T-helper 1 cell (primary cell): ENCODE measurements at places on chromosomes 5 and 9.
A peak's percentile ranks its signal among the peaks of the same experiment; 100 is the strongest.

DNA sequence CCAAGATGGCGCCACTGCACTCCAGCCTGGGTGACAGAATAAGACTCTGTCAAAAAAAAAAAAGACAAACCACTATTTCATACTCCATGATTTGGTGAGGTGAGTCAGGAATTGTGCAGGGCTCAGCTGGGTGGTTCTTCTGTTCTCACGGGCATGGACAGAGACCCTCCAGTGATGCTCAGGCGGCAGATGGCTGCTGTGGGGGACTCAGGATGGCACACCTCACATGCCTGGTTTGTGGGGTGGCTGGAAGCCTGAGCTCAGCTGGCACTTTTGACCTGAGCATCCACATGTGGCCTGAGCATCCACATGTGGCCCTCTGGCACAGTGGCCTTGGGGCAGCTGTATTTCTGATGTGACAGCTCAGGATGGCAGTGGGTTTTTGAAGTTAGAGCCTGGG lies 217.2 kb downstream of the IRX2 start:
- DNase-seq, result no peak

- DNase-seq, result no peak
Observed at GRCh38 chr5:93272108-93272507, 308.9 kb downstream of the NR2F1-AS1 start.

DNA sequence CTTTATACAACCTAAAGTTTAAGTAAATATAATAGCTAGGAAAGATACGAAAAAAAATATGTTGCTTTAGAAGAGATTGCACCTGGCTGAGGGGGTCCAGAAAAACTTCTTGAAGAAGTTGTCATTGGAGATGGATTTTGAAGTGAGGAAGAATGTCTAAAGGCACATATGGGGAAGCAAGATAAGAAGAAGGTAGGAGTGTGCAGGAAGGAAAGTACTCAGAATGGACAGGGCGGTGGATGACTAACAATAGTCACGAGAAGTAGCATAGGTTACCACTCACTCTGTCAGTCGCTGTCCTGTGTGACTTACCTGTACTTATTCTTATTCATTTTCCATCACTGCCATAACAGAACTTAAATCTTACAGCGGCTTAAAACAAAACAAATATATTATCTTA lies 251.6 kb downstream of the GRIA1 start:
- DNase-seq, result no peak

DNA sequence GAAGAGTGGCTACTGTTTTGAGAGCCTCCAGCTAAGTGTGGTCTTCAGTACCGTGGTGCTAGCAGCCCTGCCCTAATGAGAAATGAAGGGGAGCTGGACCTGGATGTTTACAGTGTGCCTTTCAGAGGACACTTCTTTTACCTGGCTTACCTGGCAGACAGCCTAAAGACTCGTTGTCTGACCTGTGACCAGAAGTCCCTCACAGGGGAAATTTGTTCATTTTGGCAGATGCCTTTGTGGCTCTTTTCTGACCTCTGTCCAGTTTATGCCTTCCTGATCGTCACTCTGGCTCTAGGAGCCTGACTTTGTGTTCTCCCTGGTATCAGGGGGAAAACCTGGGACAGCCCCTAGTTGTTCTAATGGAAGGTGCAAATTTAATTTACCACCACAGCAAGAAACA lies 475.1 kb downstream of the DMRTA1 start:
- DNase-seq, result no peak

DNA sequence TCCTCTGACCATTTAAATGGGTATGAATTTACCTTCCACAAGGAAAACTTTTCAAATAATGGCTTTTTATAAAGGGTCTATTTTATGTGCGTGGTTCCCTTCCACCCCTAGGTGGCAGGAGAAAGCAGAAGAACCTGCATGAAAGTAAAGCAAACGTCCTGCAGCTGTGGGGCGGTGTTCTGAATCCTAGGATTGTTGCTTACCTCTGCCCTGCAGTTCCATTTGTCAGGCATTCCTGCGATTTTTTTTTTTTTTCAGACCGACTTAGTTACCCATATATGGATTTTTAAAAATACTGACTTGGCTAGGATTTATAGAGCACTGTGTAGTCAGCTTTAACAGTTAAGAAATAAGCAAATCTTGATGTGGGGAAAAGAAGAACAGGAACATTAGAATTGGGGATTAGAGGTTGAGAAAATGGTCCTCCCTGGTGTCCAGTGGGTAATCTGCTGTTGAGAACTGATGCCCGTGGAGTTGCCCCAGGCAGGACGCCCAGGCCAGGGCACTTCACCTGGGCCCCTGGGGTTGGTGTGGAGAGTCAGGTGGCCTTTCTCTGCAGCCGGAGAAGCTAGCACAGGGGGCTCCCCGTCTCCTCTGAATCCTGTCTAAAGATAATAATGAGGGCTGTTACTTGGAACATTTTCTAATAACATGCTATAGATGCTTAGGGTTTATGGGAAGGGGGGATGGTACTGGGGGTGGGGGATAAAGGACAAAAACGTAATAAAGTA lies 30.4 kb upstream of the LTC4S start:
- DNase-seq, result peak; percentile 25

DNA sequence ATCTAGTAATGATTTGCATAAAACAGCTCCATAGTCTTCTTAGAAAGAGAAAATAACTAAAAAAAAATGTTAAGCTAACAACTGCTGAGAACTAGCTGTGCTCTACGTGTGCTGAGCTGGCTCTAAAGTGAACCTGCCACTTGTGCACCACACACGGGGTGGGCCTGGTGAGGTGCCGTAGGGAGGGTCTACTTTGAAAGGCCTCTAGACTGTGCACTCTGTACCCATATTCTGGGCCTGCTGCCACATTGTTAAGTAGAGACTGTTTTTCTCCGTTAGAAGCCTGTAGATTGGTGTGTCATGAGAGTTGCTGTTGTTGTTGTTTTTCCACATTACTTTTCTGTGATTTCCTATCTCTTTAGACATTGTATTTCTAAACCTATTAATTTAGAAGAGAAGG lies 93.9 kb downstream of the CD180 start:
- no peak for DNase-seq

DNA sequence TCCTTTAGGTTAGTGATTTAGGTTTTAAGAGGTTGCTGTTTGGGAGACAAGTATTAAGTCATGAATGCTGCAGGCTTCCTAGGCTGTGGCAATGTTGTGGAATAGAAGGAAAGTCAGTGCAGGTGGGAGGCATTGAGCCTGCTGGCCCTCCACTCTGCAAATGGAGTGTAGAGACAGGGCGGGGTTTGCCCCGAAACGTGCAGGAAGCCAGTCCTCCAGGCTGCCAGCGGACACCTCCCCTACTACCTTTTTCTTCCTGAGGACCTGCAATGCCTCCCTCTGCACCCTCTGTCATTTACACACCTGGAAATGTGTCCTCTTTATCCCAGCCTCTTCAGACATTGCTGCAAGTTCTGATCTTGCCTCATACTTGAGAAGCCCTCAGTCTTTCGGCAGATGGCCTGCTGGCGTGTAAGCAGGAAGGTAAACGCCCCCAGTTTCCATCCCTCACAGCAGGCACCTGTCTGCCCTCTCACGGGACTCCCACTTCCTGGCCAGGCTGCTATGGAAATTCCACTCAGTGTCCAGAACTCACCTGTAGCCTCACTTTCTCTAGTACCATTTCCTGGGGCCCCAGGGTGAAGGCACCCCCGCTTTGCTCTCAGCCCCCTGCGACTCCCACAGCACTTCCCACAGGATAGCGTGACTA lies 81.6 kb upstream of the BOD1 start:
- DNase-seq, result no peak
